ENCODE measurements at places on chromosomes 12 and 14.

- no peak for DNase-seq
These were observed 5.0 kb upstream of the CCND2 start for GRCh38 chr12:4268329-4269181.

GRCh38 chr14:71451501-71451900, 480.7 kb upstream of the RGS6 start:
- no peak for DNase-seq

DNA sequence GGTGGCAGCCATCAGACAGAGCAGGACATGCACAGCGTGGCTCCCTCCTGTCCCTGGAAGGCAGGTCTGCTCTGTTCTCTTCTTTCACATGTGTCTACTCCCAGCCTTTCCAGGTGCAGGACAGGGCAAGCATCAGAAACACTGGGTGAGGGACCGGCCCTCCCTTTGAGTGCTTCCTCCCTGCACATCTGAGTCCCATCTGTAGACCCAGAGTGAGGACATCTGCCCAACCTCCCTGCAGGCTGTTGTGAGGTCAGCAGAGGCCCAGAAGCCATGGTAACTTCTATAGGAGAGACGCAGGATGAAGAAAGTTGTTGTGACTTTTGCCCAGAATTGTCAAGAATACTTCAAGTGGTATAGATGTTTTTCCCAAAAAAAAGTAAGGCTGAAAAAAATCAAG, 282.7 kb downstream of the CACNA1C start:
- DNase-seq: no peak

DNA sequence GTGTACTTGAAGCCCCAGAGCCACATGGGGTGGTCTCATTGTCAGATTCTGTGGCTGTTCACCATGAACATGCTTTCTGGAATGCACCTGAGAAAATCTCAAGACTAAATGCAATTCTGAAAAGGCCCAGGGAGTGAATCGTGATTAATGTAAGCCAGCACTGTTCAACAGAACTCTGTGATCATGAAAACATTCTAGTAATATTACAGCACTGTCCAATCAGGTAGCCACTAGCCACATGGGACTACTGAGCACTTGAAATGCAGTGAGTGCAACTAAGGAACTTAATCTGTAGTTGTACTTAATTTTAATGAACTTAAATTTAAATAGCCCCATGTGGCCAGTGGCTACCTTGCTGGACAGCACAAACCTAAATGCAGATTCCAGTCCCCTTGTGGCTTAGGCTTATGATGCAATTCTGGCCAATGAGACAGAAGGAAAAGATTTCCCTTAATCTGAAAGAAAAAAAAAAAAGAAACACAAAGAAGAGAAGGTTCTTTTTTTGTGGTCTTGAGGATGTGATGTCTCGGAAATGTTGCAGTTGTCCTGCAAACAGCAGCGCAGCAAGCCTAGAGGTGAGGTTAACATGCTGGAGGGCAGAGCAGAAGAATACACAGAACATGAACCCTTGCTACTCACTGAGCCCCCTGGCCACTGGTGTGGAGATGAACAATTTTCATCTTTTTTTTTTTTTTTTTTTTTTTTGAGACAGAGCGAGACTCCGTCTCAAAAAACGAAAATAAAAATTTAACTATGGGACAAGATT, 48.2 kb downstream of the SPPL3 start:
- no peak for DNase-seq

GRCh38 chr12:118185602-118186397, 49.9 kb downstream of the PEBP1 start:
- no peak for DNase-seq

GRCh38 chr12:25818596-25819390, 139.7 kb upstream of the RASSF8 start:
- no peak for DNase-seq

DNA sequence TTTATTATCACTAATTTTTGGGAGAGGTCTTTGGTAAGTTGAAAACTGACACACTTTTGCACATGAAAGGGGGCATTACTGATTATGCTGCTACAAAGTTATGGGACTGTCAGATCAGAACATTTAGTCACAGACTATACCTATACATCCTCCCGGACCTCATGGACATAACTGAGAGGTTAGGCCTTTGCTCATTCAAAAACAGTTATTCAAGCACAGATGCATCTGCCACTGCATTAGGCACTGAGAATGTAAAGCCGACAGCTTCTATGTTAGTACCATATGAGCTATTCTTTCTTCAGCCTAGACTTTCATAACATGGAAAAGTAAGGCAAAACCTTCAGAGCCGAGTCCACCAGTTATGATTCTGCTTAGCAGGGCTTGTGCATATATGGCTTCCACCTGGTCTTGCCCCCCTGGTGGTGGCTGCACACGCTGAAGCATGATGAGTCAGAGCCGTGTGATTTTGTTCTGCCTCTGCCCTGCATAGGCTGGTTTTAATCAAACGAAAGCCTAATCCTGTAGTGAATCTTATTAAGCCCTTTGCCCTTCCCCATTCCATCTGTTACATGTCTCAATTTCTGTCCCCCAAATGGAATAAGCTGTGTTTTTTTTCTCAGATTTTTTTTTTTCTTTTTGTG, 21.8 kb upstream of the RNU6-8 start:
- no peak for DNase-seq

DNA sequence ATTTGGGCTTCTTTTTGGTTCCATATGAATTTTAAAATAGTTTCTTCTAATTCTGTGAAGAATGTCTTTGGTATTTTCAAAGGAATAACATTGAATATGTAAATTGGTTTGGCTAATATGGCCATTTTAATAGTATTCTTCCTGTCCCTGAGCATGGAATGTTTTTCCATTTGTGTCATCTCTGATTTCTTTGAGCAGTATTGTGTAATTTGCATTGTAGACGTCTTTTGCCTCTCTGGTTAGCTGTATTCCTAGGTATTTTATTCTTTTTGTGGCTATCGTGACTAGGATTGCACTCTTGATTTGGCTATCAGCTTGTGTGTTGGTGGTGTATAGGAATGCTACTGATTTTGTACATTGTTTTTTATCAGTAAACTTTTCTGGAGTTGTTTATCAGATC, 601.9 kb downstream of the SNAPC1 start:
- DNase-seq: no peak

DNA sequence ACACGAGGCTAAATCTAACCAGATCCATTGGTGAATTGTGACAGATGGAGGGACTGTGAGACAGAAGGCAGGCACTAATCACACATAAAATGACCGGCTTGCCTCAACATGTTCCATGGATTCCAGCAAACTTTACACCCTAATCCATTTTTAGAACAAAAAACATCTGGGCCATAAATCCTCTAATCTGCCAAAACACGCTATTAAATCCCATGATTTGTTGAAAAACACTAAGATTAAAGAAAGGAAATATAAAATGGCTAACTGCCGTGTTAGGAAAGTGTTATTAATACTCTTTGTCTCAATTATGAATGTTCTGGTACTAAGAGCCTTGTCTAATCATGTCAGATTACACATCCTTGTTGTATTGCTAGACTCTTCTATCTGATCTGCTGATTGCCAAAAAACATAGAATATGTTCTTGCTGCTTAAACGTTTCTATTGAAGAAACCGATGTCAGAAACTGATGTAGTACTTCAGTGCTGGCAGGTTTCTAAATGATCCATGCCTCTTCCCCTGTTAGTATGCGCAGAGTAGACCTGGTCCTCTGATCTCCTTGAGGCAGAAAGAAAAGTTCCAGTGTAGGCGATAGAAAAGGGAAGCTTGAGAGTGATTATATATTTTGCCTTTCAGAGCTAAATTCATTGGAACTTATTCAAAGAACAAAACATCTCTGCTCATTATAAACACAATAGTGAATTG, 384.9 kb downstream of the SOX5 start:
- DNase-seq: no peak

DNA sequence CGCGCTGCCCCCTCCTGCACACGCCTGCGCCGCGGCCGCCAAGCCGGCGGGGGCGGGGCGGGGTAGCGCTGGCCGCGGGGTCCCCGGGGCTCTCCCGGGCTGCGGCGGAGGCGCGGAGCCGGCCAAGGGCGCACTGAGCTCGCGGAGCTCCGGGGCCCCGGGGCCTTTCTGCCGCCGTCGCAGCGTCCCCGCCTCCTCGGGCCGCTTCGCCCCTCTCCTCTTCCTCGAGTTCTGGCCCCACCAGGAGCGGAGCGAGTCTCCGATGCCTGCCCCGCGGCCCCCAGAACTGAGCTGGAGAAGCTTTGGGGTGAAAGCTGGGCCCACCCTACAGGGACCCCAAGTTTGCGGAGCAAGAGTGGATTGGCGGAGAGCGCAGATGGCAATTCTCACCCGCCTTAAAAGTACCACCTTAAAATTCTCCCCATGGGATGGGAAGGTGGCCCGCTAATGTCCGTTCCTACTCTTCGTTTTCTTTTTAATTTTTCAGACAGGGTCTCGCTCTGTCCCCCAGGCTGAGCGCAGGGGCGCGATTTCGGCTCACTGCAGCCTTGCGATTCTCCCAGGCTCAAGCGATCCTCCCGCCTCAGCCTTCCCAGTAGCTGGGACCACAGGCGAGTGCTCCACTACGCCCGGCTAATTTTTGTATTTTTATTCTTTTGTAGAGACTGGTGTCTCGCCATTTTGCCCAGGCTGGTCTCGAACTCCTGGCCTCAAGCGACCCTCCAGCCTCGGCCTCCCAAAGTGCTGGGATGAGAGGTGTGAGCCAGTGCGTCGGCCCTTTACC, 129.6 kb downstream of the NDUFA12 start:
- DNase-seq: no peak

- no peak for DNase-seq
These were observed 60.3 kb downstream of the AVPR1A start for GRCh38 chr12:63090716-63091115.

DNA sequence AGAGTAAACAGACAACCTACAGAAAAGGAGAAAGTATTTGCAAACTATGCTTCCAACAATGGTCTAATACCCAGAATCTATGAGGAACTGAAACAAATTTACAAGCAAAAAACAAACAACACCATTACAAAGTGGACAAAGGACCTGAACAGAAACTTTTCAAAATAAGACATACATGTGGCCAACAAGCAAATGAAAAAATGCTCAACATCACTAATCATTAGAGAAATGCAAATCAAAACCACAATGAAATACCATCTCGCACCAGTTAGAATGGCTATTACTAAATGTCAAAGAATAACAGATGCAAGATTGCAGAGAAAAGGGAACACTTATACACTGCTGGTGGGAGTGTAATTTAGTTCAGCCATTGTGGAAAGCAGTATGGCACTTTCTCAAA, 125.8 kb downstream of the C12orf42 start:
- no peak for DNase-seq

GRCh38 chr12:57934819-57935218, 6.5 kb upstream of the ATP23 start:
- no peak for DNase-seq

GRCh38 chr12:129854591-129854990, 49.2 kb downstream of the TMEM132D start:
- DNase-seq: no peak

GRCh38 chr12:71748081-71748850, 6.4 kb upstream of the RAB21 start:
- DNase-seq: no peak

DNA sequence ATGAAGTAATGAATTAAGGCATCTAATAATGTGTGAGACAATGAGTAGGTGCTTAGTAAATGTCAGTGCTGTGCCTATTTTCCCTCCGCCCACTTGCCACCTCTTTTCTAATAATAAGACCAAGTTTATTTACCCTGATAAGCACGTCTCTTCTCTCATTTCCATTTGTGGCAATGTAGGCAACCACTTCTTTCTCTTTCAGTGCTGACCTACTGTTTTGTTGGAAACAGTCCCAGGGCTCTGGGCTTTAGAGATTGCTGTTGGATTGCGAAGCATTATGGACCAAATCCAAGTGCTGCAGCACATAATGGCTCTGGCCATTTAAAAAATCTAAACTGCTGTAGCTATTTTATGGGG, 141.3 kb upstream of the PLEKHG7 start:
- DNase-seq: no peak

DNA sequence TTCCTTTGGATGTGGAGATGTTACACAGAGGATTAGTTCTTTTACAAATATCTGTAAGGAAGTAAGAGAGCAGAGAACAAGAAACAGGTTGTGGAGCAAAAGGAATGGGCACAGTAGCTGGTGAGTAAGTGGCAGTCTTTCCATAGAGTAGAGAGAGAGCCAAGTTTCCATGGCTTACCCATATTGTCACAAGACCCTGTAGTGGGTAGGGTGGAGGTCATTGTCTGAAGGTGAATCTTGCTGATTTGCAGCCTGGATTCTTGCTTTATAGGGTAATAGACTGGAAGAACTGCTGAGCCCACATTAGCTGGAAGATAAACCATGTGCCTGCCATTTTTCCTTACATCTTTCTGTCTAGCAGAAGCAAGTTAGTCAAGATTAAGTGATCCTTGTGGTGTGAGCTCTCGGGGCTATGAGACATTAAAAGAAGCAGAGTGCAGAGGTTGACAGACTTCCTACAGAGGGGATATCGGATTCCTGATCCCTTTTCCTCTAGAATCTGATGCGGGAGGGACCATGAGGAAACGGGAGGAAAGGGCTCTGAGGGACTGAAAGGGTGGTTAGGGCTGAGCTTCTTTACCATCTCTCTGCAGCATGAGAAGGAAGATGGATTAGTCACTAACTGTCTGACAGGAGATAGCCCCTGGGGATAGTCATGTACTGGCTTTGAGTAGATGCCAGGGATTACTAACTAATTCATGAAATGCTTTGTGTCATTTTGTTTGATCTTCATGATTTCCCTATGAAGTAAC, 44.0 kb upstream of the LRTM2 start:
- DNase-seq: no peak

- no peak for DNase-seq
These were observed at the start of gene ANKS1B for GRCh38 chr12:99984271-99985128. TSS of gene ANKS1B (minus strand) at chr12:99984936. CDS start at chr12:99984237, 699 bp downstream.

DNA sequence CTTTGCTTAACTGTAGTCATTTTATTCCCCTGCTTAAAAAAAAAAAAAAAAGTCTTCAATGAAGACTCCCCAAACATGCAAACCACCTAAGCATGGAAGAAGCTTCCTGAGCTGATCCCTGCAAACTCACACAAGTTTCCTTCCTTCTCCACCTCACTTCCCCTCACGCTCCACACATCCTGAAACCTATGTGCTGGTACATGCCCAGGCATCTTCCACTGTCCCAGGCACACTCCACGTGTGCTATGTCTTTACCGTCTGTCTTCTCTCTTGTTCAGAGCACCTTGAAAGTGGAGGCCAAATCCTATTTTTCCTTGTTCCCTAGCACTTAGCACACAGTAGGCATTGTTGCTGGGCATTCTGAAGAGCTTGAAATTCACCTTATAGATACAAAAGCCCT, 13.4 kb downstream of the LRIG3 start:
- DNase-seq: no peak

DNA sequence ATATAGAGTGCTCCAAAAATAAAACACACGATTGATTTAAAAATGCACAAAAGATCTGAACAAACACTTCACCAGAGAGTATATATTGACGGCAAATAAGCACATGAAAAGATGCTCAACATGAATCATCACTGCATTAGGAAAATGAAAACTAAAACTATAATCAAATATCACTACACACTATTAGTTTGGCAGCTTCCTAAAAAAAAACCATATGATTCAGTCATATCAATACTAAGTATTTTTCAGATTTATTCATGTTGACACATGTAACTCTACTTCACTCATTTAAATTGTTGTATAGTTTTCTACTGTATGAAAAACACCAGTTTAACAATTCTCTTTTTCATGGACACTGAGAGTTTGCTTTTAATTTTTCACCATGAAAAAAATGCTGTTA, 41.6 kb downstream of the EXOC5 start:
- no peak for DNase-seq

- no peak for DNase-seq
These were observed 58.8 kb downstream of the OTX2 start for GRCh38 chr14:56751471-56751870.

Data from effector memory CD4-positive, alpha-beta T cell (primary cell).